ENCODE measurements at places on chromosomes 16 and 17. TPM values are rescaled to one million over a fixed set of nuclear protein-coding genes. Genes with fewer than 3 reads are reported as not detected.

GRCh38 chr16:88976366-88977017 lies 515 bp downstream of the CBFA2T3 start:
- no peaks in the 10 kb centered on the region for H3K36me3 ChIP-seq
- DNase-seq = no peak
- H3K27me3 ChIP-seq = no peaks in the 10 kb centered on the region
- no peak overlapping the region for H3K4me3 ChIP-seq
- H3K4me1 ChIP-seq = no peaks in the 10 kb centered on the region

DNA sequence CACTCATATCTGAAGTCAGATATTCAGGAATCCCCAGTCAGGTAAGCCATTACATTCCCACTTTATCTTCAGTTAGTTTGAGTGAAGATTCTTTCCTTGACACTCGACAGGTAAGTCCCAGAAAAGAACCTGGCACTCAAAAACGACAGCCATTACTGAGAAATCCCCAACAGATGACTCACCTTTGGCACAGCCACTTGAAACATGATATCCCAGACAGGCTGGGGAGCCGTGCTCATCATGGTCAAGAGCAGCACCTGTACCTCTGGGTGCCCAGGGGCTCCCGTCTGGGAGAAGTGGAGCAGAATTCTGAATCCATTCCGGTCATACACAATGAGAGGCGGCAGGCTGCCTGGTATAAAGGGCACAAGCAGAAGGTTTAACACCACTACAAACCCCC lies 16.8 kb upstream of the COG7 start:
- no peak overlapping the region for H3K4me3 ChIP-seq
- H3K27me3 ChIP-seq = no peaks in the 10 kb centered on the region
- H3K27ac ChIP-seq = no peak overlapping the region
- DNase-seq = no peak

The FA2H gene
- total RNA-seq = 0.23 TPM

The KRT38 gene
- total RNA-seq = not detected

The KRT17 gene
- not detected for total RNA-seq

- H3K36me3 ChIP-seq = no peaks in the 10 kb centered on the region
- no peak overlapping the region for H3K27ac ChIP-seq
- no peak for DNase-seq
- H3K4me3 ChIP-seq = no peak overlapping the region
Measured at GRCh38 chr16:15915555-15916081, 27.2 kb upstream of the CEP20 start.

The C17orf50 gene
- not detected for total RNA-seq

GRCh38 chr17:40588552-40588951 lies 23.3 kb upstream of the CCR7 start:
- H3K36me3 ChIP-seq = no peaks in the 10 kb centered on the region
- DNase-seq = no peak
- peaks cover 20% of the 10 kb centered on the region for H3K4me1 ChIP-seq
- H3K27me3 ChIP-seq = no peaks in the 10 kb centered on the region
- no peak overlapping the region for H3K27ac ChIP-seq
- H3K4me3 ChIP-seq = no peak overlapping the region

- H3K27me3 ChIP-seq = no peaks in the 10 kb centered on the region
- H3K4me3 ChIP-seq = no peak overlapping the region
- no peak overlapping the region for H3K27ac ChIP-seq
- no peaks in the 10 kb centered on the region for H3K4me1 ChIP-seq
- no peak for DNase-seq
- H3K36me3 ChIP-seq = no peaks in the 10 kb centered on the region
Measured at GRCh38 chr16:51267681-51268080, 116.6 kb upstream of the SALL1 start.

The AATF gene
- 56.0 TPM for total RNA-seq

- no peak within 1 kb of the TSS for H3K27ac ChIP-seq
- H3K4me3 ChIP-seq = peak within 1 kb of the TSS; percentile 41
- H3K4me1 ChIP-seq = peaks cover 5% of the 10 kb centered on the region
- DNase-seq = no peak
Measured at GRCh38 chr17:9644910-9645751, at the start of gene USP43. Gene USP43, plus strand, starts transcription at chr17:9645517. Its CDS starts 116 bp downstream, at chr17:9645633.

The IGSF6 gene
- 0.16 TPM for total RNA-seq
